ENCODE measurements at places on chromosomes 7 and 10.

GRCh38 chr10:131779661-131780394 lies 121.0 kb upstream of the PPP2R2D start:
- no peak for DNase-seq

DNA sequence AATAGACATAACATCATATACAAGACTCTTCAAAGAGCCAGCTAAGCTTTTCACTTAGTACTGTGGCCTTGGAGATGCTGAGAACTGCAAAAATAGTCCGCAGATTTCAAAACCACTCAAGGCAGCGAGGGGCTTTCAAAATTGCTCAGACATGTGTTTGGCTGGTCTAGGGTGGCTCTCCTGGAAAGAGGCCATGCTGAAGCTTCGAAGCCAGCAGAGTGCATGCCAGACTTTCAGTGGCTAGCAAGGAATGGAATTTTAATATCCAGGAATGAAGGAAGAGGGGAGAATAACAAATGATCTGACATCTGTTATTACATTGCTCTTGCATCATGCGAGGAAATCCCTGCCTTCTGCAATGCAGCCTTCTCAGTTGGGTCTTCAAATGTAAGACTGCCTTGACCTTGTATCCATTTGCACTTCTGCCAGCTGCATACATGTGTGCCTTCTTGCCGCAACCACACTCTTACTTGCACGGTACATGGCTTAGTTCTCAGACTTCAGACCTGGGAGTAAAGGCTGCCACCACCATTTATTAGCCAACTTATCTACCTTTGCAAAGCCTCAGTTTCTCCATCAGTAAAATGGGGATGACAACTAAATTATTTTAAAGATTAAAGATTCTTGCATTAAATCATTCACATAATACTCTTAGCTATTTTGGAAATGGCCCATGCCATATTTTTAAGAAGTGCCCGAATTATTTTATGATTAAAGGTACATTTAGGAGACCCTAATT lies 55.9 kb downstream of the ITIH5 start:
- no peak for DNase-seq

- DNase-seq = no peak
These were observed 3.0 kb downstream of the FAM204A start for GRCh38 chr10:118339111-118339510.

GRCh38 chr7:26429168-26429567 lies 137.5 kb downstream of the SNX10 start:
- DNase-seq = no peak

DNA sequence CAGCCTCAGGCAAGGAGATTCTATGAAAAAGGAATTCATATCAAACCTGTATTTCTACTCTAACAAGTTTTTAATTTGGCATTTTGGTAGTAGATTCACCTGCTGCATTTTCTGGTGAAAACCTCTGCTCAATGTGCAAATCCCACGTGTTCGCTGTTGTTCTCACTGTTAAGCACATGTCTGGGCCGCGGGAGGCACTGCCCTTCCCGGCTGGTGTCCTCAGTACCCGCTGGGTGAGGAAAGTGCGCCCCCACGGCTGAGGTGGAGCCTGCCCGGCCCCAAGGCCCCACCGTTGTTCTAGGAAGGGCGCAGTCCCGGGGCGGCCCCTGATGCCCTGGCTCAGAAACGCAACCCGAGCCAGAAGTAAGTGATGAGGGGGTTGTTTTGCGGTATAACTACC lies 193.4 kb upstream of the VWC2 start:
- no peak for DNase-seq

DNA sequence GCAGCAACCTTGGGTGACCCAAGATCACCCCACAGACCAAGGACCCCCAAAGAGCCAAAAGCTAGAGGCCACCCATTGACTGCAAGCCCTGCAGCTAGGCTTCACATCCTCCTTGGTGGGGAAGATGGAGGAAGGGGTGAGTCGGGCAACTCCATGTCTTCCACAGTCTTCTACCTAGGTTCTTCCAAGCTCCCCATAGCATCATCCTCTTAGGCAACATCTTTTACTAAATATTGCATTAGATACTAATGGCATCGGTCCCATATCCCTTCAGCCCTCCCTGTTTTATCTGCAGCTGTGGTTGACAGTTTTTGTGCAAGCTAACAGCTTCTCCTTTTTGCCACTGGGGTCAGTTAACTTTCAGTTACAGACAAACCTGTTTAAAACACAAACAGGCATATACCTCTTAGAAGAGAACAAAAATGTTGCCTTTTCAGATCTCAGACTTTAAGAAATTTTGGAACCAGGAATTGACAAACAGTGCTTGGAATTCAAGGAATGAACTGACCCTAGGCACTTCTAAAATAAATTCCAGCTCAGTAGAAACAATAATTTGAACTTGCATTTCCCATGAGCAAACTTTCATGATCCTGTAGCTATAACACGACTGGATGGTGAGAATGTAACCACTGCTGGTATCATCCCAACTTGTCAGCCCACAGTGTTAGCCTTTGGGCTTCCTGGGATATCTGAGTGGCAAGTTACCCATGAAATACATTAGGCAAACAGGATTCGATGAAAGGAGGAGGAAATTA lies 33.9 kb upstream of the MSMB start:
- no peak for DNase-seq

DNA sequence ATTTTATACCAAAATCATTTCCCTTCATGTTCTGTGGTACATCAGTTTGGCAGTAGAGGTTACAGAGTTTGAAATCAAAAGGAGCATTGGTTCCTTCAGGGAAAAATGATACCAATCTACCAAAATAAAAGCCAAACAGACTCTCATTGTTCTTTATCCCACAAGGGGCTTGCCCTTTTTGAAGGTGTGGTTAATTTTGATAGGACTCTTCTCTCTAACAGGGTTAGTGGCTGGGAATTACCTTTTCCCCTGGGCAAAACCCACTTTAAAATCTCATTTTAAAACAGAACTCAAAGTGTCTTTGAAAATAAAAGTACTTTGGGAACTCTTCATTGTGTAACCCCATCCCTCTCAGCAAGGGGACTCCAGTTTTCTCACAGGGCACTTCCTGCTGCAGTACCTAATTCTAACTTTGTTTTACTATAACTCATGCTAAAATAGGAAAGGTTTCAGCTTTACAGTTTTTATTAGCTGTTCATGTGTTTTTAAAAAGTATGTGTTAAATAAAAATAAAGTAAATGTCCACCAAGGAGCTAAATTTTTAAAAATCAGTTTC lies 30.6 kb downstream of the SMNDC1 start:
- DNase-seq = no peak

- no peak for DNase-seq
These were observed 957.1 kb downstream of the SORCS3 start for GRCh38 chr10:105598207-105598606.

DNA sequence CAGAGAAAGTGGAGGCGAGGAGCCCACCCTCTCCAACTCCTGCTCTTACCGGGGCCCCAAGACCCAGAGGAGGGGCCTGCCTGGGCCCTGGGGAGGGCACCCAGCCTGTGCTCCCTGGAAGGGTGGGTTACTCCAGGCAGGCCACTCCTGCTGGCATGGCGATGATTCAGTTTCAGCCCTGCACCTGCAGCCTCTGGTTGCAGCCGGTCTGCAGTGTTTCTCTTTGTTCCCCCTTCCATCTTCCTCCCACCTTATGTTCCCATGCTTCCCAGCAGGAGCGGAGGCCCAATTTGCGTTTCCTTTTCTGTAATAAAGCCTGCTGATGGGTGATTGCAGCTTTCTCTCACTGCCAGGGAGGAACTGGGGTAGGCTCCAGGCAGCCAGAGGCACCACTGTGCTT lies 53.2 kb upstream of the FAM20C start:
- no peak for DNase-seq

DNA sequence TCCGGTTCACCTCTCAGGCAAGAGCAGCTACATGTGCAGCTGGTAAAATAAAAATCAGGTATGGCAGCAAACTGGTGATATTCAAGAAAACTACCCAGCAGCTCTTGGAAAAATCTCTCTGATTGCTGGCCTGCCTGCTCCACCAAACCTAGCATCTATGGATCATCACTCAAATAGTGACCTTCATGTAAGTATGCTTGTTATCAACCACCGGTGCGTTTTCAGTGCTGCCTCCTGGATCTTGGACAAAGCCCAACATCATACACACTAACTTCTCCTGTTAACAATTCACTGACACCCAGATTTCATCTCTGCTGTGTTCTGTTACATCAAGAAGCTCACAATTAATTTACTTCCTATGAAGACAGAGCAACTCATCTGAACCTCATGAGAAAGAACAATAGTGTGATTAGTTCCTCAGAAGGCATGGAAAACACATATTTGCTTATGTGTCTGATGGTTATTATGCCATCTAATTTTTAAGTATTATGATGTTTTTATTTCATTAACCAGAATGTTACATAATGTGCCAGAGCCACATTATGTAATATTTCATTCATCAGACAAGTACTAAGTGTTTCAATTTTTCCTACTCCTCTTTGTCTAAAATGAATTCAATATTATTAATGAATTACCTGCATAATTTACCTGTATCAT lies 8.8 kb downstream of the CDK6 start:
- DNase-seq = no peak

DNA sequence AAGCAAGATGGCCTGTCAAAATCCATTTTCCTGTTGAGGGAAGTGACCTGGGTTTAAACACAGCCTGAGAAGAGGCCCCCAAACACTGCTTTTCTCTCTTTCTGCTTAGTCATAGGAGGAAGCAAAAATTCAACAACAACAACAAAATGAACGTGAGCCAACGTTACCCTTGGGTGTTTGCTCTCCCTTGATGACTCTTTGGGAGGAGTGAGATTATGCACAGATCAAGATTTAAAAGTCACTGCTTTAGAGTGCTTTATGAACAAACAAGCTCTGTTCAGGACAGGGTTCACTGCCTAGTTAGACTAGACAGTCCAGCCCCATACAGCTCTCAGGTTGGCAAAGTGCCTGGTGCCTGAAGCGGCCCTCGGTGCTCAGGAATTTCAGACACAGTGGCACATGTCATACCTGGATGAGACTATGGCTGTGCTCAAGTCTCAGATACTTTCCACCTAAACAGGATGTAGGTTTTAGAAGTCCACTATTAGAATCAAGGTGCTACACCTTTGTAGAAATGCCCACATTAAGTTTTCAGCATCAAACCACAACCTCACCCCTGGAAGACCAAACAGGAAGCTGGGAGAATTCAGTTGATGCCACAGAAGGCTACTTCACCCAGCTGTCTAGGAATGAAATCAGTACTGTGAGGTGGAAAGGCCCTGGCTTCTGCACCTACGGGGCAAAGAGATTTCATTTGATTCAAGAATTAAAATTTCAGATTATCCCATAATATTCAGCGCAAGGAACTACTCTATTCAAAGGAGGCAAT lies 38.7 kb downstream of the DENND11 start:
- peak; percentile 30 for DNase-seq

DNA sequence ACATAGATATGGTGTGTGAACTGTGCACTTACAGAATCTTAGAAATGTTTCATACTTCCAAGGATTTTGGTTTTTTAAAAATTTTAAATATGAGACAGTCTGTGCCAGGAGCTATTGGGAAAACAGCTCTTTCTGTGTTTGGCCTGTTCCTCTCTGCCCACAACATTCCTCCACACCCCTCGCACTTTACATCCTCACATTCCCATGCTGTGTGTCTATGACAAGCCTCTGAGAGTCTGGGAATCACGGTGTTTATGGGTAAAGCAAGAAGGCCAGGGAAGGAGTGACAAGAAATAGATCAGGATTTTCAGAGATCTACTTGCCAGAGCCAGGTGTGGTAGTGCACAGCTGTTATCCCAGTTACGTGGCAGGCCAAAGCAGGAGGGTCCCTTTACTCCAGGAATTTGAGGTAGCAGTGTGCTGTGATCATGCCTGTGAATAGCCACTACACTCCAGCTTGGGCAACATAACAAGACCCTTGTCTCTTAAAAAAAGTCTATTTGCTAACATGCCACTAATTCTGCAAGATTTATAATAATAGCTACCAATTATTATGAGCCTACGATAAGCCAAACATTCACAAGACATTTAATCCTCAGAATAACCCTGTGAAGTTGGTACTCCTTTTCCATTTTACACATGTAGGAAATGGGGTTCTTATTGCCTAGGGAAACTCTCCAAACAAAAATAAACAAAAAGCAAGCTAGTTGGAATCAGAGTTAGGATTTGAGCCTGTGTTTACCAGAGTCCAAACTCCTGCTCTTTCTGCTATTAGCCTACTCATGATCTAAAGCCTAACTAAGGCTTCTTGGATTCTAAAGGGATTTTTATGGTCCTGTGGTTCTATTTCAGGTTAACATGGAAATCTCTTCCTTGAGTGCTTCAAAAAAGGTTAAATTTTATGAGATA lies 168.3 kb upstream of the SP8 start:
- no peak for DNase-seq

DNA sequence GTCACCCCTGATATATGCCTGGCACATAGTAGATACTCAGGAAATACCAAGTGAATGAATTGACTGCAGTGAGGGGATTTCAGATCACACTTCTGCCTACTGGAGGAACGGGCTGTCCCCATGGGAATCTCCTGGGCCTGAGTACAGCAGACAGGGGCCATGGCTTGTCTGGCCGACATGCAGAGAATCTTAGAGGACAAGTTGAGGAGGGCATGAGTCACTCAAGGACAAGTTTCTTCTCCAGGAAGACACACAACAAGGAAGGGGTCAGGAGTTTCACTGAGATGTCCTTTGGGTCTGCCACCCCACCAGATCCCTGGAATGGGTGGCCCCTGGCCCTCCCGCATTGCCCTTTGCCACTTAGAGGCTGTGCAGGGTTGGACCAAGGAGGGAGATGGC lies 20.7 kb downstream of the PLPP4 start:
- no peak for DNase-seq

DNA sequence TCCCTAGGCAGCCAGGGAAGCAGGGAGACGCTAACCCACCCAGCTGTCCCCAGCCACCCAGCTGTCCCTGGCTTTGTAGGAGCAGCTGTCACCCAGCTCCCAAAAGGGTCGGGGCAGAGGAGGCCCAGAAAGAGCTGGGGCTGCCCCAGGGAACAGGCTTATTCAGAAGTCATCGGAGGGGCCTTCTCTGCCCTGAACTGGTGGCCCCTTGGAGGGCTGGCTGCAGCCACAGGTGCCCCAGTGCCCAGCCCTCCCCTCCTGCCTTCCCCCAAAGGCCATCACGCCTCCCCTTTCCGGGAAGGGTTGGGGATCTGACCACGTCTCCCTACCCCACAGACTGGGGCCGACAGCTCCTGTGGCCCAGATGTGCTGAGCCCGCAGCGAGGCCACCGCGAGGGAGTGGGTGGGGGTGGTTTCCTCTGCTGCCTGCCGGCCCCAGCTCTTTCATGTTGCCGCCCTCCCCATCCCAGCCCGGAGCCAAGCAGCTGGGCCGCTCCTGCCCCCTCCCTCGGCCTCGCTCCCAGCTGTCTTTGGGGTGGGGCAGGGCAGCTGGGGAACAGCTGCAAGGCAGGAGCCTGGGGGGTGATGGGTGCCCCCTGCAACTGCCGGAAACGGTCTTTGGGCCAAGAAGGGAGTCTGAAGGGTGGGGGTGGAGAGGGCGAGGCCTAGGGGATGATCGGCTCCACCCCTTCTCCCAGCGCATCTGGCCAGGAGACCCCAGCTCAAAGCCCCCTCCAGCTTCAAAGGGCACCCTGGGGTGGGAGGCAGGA lies 16.8 kb downstream of the TRIM8 start:
- no peak for DNase-seq

GRCh38 chr10:85858776-85859515 lies 507.6 kb downstream of the GRID1 start:
- no peak for DNase-seq

Measured in NCI-H2029 treated with DMSO at 0.1 percent for 48 hours (cell line).